ENCODE measurements at places on chromosomes 6 and 20.

DNA sequence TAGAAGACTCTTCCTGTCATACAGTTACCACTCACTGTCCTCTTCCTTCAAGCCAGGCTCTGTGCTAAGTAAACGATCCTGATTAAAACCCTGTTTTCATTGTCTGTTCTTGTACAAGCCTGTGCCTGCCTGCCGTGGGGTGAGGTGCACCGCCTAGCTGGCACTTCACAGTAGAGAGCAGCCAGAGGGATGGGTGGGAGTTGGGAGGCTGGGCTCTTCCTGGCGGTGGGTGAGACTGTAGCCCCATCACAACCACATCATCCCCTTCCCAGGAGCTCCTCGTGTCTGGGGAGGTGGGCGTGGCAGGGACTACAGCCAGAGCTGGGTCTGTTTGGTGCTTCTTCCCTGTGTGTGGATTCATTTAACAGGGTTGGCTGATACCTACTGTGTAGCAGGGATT is 382.0 kb downstream of the TAF4 start:
- no peak for DNase-seq

GRCh38 chr6:53567701-53568100 is 22.8 kb upstream of the GCLC start:
- no peak for DNase-seq

- DNase-seq = no peak
These were observed 135.3 kb downstream of the CDH4 start for GRCh38 chr20:61387204-61387953.

DNA sequence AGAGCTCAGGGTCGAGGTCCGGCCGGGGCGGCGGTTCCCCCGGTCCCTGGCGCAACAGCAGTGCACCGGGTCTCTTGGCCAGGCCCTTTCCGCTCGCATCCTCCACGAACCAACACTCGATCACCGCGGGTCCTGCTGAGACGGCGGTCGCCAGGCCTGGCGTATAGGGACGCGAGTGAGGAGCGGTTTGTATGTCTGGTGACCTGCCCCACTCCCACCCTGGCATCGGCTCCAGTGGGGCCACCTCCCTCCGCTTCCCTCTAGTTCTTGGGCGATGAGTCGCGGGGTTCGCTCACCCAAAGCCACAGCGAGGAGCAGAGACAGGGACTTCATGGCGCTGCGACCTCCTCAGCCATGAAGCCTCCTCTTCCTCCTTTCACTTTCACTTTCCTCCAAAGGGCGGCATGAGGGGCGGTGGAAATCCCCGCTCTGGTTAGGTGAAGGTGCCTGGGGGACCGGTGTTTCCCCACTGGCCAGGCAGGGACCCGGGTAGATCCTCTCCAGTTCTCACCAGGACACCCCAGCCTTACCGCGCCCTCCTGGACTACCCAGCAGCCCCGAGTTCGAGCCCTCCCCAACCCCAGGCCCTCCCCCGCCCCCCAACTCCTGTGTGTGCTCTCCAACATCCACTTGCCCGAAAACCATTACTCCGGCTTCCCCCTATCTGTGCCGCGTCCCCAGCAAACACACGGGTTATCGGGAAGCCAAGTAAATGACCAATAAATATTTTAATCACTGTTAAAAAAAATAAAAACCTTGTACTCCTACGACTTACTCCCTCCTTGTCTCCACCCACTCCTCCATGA is at the start of gene TAPBP:
Gene TAPBP, minus strand, starts transcription at position 370 of the 806 bp plus-strand sequence. Its CDS starts 37 bp downstream, at position 333.
- DNase-seq = no peak

DNA sequence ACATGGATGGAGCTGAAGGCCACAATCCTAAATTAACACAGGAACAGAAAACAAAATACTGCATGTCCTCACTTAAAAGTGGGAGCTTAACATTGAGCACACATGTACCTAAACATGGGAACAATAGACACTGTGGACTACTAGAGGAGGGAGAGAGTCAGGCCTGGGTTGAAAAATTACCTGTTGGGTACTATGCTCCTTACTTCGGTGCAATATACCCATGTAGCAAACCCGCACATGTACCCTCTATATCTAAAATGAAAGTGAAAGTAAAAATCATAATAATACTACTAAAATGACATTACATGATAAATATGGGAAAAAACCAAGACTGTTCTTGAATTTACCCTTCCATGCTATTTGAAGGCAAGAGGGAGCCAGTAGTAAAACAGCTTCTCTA is 1273.8 kb upstream of the ADGRB3 start:
- no peak for DNase-seq

DNA sequence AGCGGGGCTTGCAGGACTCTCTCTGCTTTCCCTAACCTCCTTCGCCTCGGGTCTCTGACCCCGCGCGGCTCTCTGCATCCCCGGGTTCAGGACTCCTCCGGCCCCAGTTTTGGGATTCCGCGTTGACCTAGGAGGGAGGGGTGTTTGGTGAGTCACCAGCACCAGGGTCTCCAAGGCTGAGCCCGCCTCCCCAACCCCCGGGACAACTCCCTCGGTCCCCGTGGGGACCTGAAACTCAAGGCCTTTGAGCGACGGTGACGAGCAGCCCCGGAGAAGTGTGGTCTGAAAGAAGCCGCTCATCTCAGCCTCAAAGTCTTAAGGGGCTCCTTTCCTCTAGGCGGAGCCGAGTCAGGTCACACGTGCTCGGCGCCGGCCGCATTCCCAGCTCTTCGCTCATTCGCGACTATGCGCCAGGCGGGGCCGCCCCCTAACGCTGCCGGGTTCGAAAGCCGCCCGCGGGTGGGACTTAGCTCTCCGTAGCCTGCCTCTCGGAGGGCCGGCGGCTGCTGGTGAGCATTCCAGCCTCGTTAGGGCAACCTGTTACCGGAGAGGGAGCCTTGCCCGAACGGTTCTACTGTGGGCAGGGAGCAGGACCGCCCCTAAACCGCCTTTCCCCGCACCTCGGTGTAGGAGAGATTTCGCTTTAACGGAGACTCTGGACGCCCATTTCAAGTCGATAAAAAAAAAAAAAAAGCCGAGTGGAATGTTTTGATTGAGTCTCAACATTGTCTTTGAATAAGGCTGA is 3.0 kb upstream of the PRDM13 start:
- no peak for DNase-seq

DNA sequence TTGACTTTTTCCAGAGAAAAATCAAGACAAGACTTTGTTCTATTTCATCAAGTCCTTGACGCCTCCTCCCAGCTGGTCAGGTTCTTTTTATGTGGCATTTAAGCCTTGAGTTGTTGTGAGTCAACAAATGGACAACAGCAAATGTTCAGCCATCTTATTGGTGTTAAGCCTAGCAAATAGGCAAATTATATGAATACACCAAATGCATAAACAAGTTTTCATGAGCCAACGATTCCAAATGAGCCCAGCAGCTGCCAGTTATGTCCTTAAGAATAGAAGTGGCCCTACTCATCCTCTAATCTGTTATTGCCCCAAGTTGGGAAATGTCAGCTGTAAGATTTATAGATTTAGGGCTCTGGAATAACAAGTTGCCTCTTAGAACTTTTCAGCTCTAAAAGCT is 312.0 kb downstream of the SOX4 start:
- no peak for DNase-seq

DNA sequence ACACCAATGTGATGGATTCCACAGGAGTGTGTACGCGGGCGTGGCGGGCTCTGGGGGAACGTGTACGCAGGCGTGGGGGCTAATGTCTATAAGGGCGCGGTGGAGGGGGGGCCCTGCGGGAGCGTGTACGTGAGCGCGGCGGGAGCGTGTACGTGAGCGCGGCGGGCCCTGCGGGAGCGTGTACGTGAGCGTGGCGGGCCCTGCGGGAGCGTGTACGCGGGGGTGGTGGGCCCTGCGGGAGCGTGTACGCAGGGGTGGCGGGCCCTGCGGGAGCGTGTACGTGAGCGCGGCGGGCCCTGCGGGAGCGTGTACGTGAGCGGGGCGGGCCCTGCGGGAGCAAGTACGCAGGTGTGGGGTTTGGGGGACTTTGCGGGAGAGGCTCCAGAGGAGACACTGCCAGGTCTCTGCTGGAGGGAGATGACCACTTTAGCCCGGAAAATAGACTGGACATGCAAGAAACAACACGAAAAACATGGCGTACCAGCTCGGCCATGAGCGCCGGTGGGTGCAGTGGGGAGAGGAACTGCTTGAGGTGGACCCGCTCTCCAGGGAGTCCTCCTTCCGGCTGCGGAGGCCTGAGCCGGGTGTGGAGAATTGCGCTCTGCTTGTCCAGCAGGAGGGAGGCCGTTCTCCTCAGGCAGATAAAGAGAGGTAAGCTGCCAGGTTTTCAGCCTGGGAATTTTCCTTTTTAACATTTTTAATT is 27.8 kb upstream of the SMOC2 start:
- DNase-seq = no peak

DNA sequence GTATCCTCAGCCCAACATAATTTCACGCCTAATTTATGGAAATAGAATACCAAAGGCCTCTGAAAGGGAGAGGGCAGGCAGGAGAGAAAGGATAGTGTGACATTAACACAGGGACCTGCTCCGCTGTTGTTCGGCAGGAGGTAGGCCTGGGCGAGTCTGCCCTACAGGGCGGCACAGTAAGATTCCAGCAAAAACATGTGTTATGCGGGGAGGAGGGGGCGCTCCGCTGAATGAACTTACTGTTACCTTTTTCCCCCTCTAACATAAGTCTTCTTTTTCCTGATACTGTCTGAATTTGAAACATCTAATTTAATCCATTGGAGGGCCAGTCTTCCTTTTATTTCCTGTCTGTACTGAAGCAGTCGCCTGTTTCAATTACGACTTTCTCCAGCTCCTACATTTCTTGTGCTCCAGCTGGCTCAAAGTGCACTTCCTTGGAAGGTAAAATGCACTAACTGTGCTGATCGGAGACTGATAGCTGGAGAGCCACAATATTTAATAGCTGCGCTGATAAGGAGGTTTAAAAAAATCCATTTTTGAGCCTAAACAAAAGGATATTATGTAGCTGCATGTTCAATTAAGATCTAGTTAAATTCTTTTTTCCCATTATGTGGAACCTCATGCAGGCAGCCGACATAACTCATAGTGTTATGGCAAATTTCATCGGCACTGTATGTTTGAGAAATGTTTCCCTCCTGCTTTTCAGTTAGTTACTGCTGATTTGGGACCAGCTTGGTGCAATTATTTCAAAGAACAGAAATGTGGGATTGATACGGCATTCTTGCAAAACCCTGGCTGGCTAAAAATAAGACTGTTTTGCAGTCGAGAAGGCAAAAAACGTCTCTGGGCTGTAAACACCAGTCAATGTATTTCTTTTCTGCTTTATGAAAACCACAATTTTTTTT is 193.0 kb downstream of the FOXC1 start:
- DNase-seq = no peak

DNA sequence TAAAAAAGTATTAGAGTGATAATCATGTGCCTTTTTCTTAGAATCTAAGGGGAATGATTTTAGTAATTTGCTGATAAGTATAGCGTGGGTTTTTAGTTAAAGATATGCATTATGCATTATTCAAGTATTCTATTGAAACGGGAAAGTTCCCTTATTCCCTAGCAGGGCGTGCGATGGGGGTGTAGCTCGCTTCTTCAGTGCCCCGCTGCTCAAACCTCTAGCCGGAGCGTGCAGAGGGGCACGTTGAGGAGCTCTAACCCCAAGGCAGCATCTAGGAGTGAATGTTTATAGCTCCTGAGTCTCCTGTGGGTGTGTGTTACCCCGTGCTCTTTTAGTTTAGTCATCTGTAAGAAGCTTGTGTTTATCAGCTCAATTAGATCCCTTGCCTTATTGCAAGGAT is 1339.5 kb upstream of the MAP3K7 start:
- no peak for DNase-seq

- DNase-seq = no peak
These were observed 81.6 kb downstream of the KCNB1 start for GRCh38 chr20:49400904-49401303.

DNA sequence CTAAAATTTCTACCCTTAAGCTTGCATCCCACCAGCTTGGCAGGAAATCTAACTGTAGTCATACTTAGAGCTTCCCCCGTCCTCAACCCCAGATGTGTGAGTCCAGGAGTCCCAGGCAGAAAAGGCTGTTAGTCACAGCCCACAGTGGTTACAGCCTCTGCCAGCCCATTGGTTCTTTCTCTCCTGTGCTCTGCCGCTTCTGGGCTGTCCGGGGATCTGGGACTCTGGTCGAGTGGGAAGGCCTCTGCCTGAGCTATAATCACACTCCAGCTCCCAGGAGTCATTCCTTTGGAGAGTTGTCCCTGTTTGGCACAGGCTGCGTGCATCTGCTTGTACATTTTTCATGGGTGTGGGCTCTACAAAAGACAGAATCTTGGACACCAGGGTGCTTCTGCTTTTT is 45.6 kb upstream of the FYN start:
- no peak for DNase-seq

- no peak for DNase-seq
These were observed 21.6 kb downstream of the DUSP22 start for GRCh38 chr6:313917-314316.

DNA sequence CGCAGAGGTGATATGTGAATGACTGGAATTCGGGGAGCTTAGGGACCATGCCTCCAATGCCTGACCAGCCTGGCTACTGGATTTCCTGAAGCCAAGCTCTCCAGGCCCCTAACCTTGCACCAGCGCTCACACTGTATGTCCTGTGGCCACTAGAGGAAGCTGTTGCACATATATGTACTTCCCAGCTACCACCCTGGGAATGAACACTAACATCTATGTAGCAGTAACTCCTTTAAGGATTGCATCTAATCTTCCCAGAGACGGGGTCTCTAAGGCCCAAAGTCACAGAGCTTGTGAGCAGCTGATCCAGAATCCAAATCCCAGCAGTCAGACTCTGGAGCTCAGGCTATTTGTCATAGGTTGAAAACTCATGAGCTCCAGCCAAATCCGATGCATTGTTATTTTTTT is 20.4 kb upstream of the BPIFB1 start:
- peak; percentile 38 for DNase-seq

DNA sequence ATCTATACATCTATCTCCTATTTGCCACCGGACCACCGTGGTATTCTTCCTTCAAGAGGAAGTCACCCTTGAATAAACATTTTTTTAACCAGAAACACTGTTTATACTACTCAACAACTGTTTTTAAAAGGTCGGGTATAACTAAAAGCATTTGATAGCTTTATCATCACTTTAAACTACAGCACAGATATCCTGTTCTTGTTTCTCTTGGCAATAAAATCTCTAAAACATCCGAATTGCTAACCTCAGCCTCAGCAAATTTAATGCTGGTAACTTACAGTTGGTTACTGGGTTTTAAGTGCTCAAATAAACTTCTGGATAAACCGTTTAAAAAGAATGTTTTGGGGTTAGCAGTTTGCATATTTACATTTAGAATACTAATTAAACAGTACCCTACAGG is 20.4 kb downstream of the ZUP1 start:
- DNase-seq = no peak

DNA sequence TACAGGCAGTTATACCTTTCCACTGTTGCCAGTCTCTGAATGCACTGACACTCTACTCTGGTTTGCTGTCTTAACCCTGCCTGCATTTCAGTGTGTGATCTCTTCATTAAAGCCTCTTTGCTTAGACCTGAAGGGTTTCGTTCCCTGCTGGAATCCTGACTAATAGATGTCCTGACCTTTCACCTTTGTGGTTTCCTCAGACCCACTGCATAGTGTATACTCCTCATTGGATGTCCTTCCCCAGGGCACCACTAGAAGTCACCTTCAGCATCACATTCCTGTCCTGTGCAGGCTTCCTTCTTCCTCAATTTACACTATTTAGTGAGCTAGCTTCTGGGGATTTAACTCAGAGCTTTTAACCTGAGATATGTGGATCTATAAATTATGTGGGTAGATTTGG is 120.6 kb downstream of the RCAN2 start:
- no peak for DNase-seq
